Suprapubic skin (tissue), 4 donors: ENCODE measurements at places on chromosomes 3 and 15.

GRCh38 chr3:182135056-182135455 lies 423.3 kb downstream of the SOX2 start:
- DNase-seq: no peak

GRCh38 chr3:113532698-113533533 lies 561 bp downstream of the SIDT1 start:
- no peak for DNase-seq

- no peak for DNase-seq
These were observed 71.0 kb downstream of the FOXP1 start for GRCh38 chr3:71512544-71512943.

GRCh38 chr3:138740072-138740471 lies 94.7 kb downstream of the PIK3CB start:
- DNase-seq: no peak

- no peak for DNase-seq
These were observed 182.4 kb upstream of the DPH6 start for GRCh38 chr15:35728219-35728940.

GRCh38 chr3:29937185-29937584 lies 656.3 kb downstream of the RBMS3 start:
- DNase-seq: no peak

DNA sequence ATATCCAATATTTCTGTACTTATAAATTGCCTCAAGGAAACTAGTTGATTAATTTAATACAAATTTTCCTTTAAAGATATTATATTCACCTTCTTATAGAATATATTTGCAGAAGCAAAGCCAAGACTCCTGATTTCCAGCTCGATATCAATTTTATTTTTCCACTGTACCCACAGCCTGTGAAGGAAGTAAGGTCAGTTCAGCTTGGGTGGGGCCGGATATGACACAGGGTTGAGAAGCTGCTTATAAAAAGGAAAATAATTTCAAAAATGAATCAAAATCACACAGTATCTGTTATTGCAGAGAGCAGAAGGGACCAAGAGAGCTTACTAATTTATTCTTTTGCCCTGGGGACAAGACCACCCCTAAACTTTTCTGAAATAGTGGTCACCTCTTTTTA lies 491.4 kb downstream of the TUSC7 start:
- no peak for DNase-seq

GRCh38 chr15:40900256-40901052 lies 6.2 kb downstream of the VPS18 start:
- DNase-seq: no peak

DNA sequence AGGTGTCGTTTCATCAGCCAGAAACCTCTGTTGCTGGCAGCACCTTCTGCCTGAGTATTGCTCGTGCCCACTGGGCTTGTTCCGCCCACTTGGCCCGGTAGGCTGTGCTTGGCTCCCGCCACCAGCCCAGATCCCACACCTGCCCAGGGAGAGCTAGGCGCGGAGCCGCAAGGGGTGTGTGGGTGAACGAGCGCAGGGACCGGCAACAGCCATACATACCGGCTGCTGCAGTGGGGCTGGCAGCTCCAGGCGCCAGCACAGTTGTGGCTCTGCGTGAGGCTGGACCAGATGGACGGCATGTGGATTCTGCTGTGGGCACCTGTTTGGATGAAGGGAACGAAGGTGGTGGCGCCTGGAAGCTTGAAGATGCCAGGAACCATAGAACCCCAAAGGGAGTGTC lies 331.5 kb upstream of the MCTP2 start:
- DNase-seq: no peak

- no peak for DNase-seq
These were observed 42.6 kb downstream of the PAQR5 start for GRCh38 chr15:69341356-69341755.

GRCh38 chr3:30286007-30286669 lies 320.3 kb upstream of the TGFBR2 start:
- peak; percentile 71 for DNase-seq

GRCh38 chr3:173945806-173946205 lies 548.3 kb downstream of the NLGN1 start:
- no peak for DNase-seq

DNA sequence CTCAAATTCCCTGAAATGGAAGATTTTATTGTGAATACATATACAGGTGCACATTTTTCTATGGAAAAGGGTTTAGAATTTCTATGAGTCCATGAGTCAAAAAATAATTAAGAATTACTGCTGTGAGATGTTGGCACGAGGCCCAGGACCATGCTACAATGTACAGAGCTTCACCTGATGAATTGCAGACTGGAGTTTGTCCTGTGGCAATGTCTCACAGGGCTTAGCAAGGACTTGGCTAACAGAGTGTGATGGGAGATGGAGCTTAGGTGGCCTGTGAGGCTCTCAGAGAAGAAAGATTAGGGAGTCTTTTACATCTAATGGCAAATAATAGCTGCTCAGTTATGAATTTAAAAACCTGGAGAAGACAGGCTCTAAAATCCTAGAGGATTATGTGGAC lies 219.5 kb upstream of the CBLB start:
- no peak for DNase-seq

DNA sequence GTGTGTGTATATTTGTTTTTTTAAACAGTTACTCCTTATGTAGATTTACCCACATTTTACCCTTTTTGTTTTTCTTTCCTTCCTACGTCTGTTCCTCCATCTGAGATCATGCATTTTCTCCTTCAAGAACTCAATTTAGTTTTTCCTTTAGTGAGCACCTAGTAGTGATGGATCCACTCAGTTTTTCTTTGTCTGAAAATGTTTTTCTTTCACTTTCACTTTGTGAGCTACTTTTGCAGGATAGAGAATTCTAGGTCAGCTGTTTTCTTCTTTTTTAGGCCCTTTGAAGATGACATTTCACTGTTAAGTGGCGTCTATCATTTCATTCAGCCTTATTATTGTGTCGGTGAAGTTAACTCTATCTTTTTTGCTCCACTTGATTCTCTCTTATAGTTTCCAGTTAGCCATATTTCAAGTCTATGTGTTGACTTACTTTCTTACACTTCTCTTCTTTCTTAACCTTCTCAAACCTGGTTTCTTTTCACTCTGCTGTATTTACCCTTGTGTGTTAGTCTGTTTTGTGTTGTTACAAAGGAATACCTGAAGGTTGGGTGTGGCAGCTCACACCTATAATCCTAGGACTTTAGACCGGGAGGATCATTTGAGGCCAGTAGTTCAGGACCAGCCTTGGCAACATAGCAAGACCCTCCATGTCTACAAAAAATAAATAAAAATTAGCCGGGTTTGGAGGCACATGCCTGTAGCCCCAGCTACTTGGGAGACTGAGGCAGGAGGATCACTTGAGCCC lies 55.8 kb downstream of the PRKCI start:
- DNase-seq: no peak

DNA sequence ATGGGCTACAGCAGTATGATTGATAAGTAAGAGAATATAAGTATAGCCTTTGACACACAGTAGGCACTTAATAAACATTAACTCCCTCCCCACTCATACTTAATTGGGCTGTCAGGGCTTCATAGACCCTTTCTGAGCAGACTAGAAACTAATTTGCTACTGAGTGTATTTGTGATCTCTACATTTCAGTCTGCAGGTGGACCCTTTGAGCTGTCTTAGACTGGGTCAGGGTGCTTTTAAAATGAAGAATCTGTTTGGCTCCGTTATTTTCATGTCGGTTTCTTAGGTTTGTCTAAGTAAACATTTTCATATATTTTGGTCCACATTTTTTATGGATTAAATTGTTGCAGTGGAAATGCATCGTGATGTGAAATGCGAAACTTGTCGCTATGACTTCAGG lies 50.3 kb upstream of the SELENOK start:
- no peak for DNase-seq

GRCh38 chr3:124714223-124714853 lies 15.9 kb upstream of the UMPS start:
- DNase-seq: no peak

GRCh38 chr15:75620841-75621391 lies 4.6 kb downstream of the SNUPN start:
- peak; percentile 94 for DNase-seq

GRCh38 chr15:73794443-73795133 lies 41.4 kb upstream of the INSYN1 start:
- no peak for DNase-seq

GRCh38 chr3:128394033-128394432 lies 72.7 kb downstream of the DNAJB8 start:
- DNase-seq: no peak

DNA sequence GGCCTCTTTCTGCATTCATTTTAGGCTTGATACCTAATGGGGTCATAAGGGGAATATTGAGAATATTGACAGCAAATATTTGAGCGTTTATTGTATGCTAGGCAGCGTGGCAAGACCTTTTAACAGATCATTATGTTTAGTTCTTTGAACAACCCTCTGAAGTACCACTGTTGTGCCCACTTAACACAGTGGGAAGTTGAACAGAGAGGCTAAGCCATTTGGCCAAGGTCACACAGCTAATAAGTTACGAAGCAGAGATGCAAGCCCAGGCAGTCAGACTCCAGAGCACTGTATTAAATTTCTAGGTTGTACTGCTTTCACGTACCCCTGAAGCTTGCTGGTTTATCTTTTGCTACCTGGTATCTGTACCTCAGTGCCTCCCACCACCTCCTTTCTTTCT lies 1.1 kb downstream of the RAB7A start:
- DNase-seq: no peak

DNA sequence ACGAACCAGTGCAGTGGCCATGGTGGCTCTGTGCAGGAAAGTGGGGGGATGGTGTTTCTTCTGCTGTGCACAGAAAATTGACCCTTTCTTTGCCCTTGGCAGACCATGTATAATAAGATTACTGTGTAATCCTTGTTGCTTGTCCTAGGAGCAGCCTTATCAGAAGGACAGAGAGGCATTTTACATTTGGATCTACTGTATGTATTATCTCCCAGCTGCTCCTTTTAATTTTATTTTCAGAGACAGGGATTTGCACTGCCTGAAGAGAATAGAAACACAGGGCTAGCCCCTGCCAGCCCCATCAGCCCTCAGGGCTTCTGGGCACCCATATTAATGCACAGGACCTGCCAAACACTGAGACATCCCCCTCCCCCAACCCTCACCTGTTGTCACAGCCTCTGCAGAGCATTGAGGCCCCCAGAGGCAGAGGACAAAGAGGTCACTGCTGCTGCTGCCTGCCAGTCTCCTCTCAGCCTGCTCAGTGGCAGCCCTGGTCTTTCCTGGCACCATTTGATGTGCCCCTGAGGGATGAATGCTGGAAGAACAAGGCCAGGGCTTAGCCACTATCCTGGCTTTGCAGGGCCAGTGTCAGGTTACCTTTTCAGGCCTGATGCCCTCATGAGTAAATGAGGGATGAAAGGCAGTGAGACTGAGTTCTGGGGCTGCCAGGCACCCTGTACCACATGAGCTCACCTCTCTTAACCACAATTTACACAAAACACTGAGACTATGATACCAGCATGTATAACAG lies 533.4 kb downstream of the NTRK3 start:
- no peak for DNase-seq

DNA sequence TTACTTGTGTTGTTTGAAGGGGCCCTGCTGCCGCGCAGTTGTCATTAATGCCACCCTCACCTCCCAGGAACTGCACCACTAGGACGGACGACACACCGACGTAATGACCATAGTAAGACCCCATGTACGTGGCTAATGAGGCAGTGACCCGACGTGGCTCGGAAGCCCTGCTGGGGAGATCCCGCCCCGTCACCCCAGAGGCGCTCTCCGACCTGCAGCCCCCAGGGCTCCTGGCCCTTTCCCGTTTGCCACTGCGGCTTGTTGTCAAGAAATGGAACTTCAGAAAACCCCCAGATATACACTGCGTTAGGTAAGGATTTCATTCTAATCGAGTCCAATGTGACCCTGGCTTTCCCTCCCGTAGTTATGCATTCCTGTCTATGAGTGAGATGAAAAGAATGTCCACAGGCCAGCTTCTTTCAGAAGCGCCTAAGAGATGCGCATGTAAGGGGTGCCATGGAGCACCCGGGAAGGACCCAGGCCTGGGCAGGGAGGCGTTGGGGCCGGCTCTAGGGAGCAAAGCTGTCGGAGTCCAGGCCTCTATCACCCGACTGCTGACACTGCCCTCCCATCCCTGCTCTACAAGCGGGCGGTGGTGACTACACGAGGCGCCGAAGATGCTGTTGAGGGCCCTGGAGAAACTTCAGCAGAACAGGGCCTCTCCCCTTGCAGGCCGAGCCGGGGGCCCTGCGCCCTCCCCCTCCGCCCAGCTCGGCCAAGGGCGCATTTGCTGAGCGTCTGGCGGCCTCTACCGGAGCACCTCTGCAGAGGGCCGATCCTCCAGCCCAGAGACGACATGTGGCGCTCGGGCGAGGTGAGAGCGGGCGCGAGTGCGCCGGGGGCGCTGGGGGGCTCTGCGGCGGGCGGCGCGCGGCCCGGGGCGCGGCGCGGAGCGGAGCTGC lies at the start of gene GABRA5:
Gene GABRA5, plus strand, starts transcription at position 765 of the 902 bp plus-strand sequence. CDS start 2,187 bp downstream, outside the sequence.
- no peak for DNase-seq

GRCh38 chr3:124401843-124402242 lies 328.4 kb upstream of the UMPS start:
- DNase-seq: no peak

DNA sequence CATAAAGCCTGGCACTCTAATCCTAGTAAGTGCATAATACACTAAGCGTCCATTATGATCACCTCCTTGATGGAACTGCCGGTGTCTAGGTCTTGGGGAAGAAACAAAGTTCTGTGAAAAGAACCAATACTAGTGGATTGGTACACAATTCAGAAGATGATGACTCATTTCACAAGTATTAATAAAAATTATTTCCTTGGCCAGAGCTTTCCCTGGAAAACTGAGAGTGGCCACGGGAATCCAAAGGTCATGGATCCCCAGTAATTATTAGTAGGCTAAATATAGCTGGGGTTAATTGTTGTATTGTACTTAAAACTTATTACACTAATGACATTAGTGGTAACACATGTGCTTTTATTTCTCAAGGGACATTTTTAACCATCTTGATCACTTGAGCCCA lies 808.0 kb upstream of the NR2F2 start:
- no peak for DNase-seq

- DNase-seq: no peak
These were observed 185.1 kb upstream of the AGTR1 start for GRCh38 chr3:148512648-148513047.

GRCh38 chr15:88323976-88324740 lies 67.6 kb upstream of the NTRK3 start:
- DNase-seq: no peak

DNA sequence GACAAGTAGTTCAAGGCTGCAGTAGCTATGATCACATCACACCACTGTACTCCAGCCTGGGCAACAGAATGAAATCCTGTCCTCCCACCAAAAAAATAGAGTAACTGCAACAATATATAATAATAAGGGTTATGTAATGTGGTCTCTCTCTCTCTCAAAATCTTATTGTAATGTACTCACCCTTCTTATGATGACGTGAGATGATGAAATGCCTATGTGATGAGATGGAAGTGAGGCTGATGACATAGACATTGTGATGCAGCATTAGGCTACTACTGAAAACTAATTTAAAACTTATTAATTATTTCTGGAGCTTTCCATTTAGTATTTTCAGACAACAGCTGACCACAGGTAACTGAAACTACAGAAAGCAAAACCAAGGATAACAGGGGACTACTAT lies 27.4 kb downstream of the TASOR start:
- DNase-seq: no peak
